ENCODE measurements at places on chromosomes 6 and 20.

GRCh38 chr6:64376394-64376793 is 740.8 kb downstream of the PHF3 start:
- DNase-seq, result no peak

DNA sequence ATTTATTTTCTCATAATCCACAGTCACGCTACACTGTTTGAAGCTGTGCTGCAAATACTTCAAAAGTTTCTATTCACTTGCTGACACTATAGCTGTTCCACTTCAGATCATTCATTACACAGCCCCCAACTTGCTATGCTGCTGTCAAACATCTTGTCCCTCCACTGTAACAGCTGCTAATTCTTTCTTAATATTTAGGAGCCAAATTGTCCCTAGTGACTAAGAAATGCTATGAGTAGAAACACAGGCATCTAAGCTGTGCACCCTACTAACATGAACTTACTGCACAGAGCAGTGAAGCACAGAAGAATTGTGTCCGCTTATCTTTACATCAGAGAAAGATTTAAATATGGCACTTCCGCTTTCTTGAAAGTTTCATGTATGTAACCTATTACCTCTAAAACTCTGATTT is 91.3 kb downstream of the PDE10A start:
- DNase-seq, result peak; percentile 18

DNA sequence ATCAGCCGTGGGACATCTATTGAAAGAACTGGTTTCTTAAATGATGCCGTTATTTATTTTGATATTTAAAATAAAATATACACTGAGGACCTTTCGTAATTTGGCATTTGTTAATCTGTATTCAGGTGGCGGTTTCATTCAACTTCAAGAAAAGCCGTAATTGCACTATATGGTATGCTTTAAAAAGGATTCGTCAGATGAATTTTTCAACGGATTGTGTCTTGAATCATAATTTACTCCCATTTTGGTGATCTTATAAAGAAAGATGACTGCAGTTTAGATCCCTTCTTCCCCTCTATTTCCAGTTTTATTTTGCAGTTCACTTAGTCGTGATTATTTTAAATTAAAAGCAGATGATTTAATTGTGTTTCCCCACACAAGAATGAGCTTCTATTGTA is 761 bp downstream of the KLHL32 start:
- no peak for DNase-seq

GRCh38 chr6:26400626-26401025 is 1.4 kb upstream of the BTN3A1 start:
- DNase-seq, result no peak

GRCh38 chr20:50493881-50494253 is 16.3 kb upstream of the PTPN1 start:
- DNase-seq, result no peak

DNA sequence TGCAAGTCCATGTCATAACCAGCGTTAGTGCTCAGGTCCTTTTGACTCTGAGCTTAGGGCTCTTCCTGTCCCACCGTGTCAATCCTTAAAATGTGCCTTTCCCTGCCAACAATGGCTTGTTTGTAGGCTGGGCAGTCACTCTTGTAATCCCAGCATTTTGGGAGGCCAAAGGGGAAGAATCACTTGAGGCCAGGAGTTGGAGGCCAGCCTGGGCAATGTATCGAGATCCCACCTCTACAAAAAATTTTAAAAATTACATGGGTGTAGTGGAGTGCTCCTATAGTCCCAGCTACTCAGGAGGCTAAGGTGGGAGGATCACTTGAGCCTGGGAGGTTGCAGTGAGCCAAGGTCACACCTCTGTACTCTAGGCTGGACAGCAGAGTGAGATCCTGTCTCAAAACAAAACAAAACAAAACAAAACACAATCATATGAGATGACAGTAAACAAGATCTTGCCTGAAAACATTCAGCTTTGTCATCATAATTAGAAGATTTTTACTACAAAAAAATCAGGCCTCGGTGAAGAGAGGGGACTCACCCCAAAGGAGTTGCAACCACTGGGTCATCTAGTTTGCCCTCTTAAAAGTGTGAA is 52.5 kb upstream of the SLC32A1 start:
- no peak for DNase-seq

- peak; percentile 34 for DNase-seq
Observed at GRCh38 chr20:13455713-13456112, 183.0 kb downstream of the TASP1 start.

- DNase-seq, result no peak
Observed at GRCh38 chr6:107192830-107193229, 77.5 kb upstream of the BEND3 start.

DNA sequence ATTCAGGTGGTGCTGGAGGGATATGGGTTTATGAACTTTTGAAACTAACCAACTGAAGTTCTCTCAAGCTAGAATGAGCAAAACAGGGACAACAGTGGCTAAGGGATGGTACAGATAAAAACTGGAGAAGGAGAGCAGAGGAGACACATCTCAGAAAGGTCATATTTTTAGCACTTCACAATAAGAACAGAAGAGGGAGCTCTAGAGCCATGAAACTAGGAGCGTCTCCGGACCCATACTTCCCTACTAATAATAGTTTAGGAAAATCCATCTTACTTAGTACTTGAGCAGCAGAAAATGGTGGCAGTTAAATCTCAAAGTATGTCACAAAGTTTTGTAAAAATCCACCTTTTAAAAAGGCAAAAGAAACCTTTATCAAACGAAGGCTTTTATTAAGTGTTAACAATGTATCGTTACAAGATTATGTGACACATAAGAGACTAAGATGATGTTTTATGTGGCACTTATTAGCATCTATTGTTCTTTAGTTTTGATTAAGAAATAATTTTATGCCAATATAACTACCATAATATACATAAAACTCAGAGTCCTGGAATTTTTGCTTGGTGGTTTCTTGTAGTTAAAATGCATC is 278.6 kb downstream of the TBC1D32 start:
- DNase-seq, result peak; percentile 62

DNA sequence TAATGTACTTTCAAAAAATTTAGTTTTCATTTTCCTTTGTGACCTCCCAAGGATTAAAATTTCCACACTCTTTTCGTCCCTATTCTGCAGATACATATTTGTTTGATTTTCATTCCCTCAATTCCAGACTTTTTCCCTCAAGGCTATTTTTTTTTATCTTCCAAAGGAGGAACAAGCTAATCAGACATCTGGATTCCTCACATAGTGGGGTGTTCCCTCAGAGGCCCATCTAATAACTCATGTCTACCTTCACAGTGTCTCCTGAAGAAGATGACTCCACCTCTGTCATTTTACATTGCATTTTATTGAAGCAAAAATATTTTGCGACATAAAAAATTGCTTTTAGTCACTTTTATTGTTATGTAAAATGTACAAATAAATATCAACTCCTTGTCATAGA is 122.2 kb downstream of the RFPL4B start:
- peak; percentile 39 for DNase-seq

DNA sequence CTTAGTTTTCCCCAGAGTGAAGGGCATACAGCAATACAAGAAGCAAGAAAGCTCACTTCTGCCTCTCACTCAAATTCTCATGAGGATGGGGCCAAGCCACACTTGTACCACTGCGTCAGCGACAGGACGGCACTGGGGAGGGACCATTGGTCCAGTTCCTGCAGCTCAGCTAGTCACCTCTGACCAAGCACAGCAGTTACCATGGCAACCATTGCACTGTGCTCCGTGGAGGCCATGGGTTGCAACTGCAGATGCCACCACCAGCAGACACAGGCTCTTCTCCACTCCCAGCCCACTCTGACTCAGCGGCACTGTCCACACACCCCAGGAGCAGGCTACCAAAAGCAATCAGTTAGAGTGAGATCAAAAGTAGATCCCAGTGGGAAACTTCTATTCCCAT is 441.1 kb upstream of the ARID1B start:
- no peak for DNase-seq

DNA sequence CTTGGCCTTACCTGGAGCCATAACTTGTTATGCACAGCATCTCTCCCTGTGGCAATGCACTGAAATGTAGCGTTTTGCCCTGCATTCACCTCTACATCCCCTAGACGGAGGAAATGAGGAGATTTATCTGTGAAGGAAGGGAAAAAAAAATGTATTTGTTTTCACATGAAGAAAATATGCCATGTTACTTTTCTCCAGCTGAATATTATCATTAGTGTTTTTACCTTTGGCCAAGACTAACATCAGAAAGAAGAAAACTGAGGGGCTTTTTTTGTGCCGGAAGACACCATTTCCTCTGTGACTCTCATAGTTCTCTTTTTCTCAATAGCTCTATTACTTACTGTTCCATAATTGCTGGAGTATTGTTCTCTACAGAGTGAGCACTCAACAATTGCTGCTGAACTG is 280.4 kb downstream of the PTPRK start:
- DNase-seq, result no peak

DNA sequence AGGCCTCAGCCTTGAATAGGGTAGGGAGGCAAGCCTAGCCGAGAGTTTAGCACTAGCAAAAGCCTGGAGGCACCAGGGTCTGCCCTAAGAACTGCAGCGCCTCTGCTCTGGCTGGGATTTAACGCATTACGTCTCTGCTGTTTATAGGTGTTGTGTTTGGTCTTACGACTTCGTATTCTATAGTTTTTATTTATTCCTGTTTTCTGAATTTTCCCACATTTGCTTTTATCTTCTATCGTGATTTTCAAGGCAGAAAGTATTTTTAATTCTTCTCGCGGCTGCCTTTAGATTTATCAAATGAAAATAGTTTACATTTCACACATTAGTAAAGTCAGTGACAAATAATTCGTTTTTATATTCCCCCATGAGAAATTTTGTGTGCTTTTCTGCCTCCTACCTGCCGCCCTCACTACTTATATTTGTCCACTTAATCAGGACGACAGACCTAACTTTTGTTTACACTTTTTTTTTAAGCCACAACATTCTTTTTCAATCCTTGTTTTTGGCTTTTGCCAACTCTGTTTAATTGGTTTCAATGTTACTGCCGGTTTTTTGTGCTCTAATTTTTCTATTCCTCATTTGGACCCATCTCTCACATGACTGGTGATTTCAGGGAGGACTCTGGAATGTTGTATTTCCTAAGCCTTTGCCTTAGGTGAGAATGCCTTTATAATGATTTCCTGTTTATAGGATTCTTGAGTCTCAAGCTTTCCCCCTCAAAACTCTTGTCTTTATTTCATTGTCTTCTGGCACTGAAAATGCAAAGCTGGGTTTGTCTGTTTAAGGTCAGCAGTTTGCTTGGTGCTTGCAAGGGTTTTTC is 1.3 kb upstream of the LZTS3 start:
- peak; percentile 7 for DNase-seq

DNA sequence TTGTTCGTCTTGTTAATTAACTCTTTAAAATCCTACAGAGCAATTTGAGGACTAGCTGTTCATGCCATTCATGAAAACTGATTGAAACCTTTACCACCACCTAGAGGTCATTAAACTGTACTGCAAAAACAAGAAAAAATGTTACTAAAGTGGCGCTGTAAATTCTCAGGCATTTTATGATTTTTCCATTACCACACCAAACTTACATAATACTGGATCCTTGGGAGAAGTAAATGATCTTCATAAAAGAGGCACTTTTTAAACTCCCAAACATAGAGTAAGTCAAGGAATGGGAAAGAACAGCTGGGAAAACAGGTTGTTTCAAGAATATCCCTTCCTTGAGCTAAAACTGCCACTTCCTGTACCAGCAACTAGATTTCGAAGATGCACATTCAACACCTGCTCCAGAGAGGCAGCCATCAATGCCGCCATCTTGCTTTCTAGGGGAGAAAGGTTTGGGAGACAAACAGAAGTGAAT is 54.3 kb downstream of the MYLIP start:
- DNase-seq, result peak; percentile 49

DNA sequence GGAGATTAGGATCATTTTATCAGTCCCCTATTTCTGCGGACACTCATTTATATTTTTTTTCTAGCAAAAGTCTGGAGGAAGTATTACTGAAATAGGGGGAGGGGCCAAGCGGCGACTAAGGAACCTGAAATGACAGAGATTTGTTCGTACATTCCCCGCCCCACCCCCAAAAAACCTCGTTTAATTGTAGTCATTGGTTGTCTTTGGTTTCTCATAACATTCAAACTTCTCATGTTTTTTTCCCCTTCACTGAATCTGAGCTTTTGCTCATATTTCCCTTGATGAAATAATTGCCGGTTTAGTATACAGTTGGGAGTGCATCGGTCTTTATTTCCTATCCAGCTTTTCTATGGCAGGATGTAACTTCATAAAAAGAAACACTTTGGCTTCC is 768 bp upstream of the FYN start:
- DNase-seq, result no peak

GRCh38 chr20:32289661-32290431 is 12.4 kb downstream of the KIF3B start:
- no peak for DNase-seq

- DNase-seq, result no peak
Observed at GRCh38 chr6:42179945-42180313, 6.8 kb downstream of the GUCA1A start.

GRCh38 chr20:32113591-32114260 is 4.2 kb downstream of the TM9SF4 start:
- DNase-seq, result no peak

- DNase-seq, result no peak
Observed at GRCh38 chr20:53898556-53898931, 171.8 kb downstream of the BCAS1 start.

DNA sequence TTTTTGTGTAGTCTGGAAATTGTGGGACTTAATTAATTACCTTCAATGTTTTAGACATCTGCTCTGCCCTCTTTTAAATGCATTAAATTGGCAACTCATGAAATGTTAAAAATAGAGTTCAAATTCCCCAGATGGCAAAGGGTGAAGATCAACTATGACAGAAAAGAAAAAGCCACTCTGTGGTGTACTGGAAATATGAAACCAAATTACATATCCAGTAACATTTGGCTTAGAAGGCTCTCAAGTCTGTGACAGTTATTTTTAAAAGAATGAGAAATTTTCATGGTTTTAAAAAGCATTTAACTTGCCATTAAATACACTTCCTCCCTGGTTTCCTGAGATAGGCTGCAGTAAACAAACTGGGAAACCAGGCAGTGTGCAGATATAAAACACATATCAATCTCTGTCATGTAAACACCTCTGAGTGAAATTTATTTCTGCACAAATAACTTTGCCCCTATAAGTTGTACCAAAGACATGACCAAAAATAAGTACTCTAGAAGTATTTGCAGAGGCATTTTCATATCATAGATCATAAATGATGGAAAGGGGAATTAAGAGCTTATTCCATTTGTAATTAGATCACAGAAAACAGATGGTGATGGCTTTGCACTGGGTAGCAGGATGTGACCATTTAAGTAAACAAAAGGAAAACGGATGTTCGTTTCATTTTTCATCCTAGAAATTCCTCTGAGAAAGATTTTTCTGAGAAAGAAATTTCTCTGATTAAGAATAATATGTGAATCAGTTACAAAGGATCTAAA is 360.1 kb downstream of the SAMD5 start:
- peak; percentile 21 for DNase-seq

DNA sequence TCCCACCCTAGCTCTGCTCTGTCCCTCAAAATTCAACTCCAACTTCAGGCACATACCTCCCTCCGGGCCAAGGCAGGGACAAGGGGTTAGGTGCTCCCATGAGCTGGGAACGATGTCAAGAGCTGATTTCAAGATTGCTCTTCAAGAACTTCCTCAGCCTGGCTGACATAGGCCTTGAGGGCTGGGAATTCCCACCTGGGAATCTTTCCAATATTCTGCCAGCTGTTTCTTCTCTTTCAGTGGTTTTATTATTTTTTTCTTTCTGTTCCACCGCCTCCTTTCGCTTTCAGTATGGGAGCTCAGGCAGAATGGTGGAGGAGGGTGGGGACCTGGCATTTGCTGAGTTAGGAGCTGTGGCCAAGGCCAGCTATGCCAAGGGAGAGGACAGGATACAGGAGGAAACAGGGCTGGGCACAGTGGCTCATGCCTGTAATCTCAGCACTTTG is 33.7 kb downstream of the SRSF3 start:
- peak; percentile 68 for DNase-seq

Data from fibroblast of upper back skin (primary cell).